ENCODE measurements at places on chromosomes 16 and 17. TPM values are rescaled to one million over a fixed set of nuclear protein-coding genes. Genes with fewer than 3 reads are reported as not detected.

GRCh38 chr17:231191-231965 lies 49.9 kb upstream of the DOC2B start:
- H3K27me3 ChIP-seq: no peaks in the 10 kb centered on the region
- no peaks in the 10 kb centered on the region for H3K36me3 ChIP-seq
- no peak for DNase-seq
- H3K4me1 ChIP-seq: peaks cover 26% of the 10 kb centered on the region

GRCh38 chr16:83925957-83926725 lies 26.9 kb upstream of the OSGIN1 start:
- no peak overlapping the region for H3K4me3 ChIP-seq
- DNase-seq: no peak
- peaks cover 2% of the 10 kb centered on the region for H3K4me1 ChIP-seq

GRCh38 chr17:69435971-69436696 lies 21.6 kb downstream of the MAP2K6 start:
- H3K27ac ChIP-seq: no peak overlapping the region
- no peak overlapping the region for H3K4me3 ChIP-seq
- no peaks in the 10 kb centered on the region for H3K27me3 ChIP-seq

DNA sequence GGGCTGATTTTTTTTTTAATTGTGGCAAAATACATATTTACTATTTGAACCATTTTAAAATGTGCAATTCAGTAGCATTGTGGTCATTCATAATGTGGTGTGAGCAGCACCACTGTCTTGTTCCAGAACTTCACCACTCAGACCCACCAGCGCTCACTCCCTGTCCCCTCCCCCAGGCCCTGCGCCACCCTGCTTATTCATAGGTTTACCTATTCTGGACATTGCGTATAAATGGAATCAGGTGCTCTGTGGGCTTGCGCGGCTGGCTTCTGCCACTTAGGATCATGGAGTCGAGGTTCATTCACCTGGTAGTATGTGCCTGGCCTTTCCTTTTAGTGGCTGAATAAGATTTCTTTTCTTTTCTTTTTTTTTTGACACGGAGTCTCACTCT lies 59.4 kb downstream of the NT5M start:
- H3K4me1 ChIP-seq: peaks cover 7% of the 10 kb centered on the region
- H3K4me3 ChIP-seq: no peak overlapping the region
- DNase-seq: no peak

GRCh38 chr17:28357901-28358197 lies 522 bp upstream of the POLDIP2 start:
- peaks cover 20% of the 10 kb centered on the region for H3K4me1 ChIP-seq
- peaks cover 70% of the 10 kb centered on the region for H3K36me3 ChIP-seq
- no peaks in the 10 kb centered on the region for H3K27me3 ChIP-seq

GRCh38 chr16:13042291-13042685 lies 140.9 kb downstream of the SHISA9 start:
- H3K4me1 ChIP-seq: no peaks in the 10 kb centered on the region
- H3K36me3 ChIP-seq: no peaks in the 10 kb centered on the region
- no peak overlapping the region for H3K27ac ChIP-seq
- no peak overlapping the region for H3K4me3 ChIP-seq
- no peaks in the 10 kb centered on the region for H3K27me3 ChIP-seq
- no peak for DNase-seq

- DNase-seq: no peak
- no peak overlapping the region for H3K4me3 ChIP-seq
- no peaks in the 10 kb centered on the region for H3K27me3 ChIP-seq
- H3K27ac ChIP-seq: no peak overlapping the region
- no peaks in the 10 kb centered on the region for H3K4me1 ChIP-seq
These were observed 16.8 kb upstream of the PHKG2 start for GRCh38 chr16:30731411-30731810.

GRCh38 chr16:67302970-67303369 lies 23.6 kb downstream of the KCTD19 start:
- H3K4me3 ChIP-seq: no peak overlapping the region
- H3K36me3 ChIP-seq: no peaks in the 10 kb centered on the region
- H3K4me1 ChIP-seq: peaks cover 15% of the 10 kb centered on the region

GRCh38 chr16:30136971-30137605 lies 14.1 kb upstream of the MAPK3 start:
- no peak for DNase-seq
- no peak overlapping the region for H3K4me3 ChIP-seq
- no peak overlapping the region for H3K27ac ChIP-seq
- no peaks in the 10 kb centered on the region for H3K27me3 ChIP-seq
- no peaks in the 10 kb centered on the region for H3K36me3 ChIP-seq

DNA sequence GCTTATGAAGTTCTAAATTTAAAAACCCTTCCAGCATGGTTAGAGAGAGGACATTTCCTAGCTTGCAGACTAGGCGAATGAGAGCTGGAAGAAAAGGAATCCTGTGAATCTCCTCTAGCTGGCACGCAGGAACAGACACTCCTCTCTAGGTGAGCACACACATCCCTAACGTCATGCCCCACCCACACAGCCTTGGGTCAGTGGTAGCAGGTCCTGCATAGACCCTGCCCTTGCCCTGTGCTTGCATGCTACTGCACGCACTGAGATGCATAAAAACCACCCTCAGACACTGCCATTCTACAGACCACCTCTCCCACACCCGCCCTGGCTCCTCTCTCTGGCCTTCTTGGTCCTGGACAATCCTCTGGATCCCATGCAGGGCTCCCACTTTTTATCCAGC lies 23.5 kb downstream of the CES1 start:
- no peak overlapping the region for H3K4me3 ChIP-seq
- no peak for DNase-seq
- H3K27me3 ChIP-seq: no peaks in the 10 kb centered on the region
- H3K4me1 ChIP-seq: no peaks in the 10 kb centered on the region
- H3K27ac ChIP-seq: no peak overlapping the region

GRCh38 chr17:57068707-57069106 lies 16.3 kb upstream of the AKAP1 start:
- H3K4me3 ChIP-seq: no peak overlapping the region
- DNase-seq: no peak
- H3K27me3 ChIP-seq: no peaks in the 10 kb centered on the region
- H3K27ac ChIP-seq: no peak overlapping the region
- no peaks in the 10 kb centered on the region for H3K4me1 ChIP-seq
- no peaks in the 10 kb centered on the region for H3K36me3 ChIP-seq

GRCh38 chr16:21190599-21190998 lies 20.8 kb downstream of the ZP2 start:
- no peak for DNase-seq
- H3K36me3 ChIP-seq: no peaks in the 10 kb centered on the region
- H3K27ac ChIP-seq: no peak overlapping the region

GRCh38 chr17:59754552-59754951 lies 47.1 kb downstream of the VMP1 start:
- no peaks in the 10 kb centered on the region for H3K36me3 ChIP-seq
- DNase-seq: no peak
- peak overlapping the region; percentile 59 for H3K27ac ChIP-seq
- H3K27me3 ChIP-seq: no peaks in the 10 kb centered on the region
- H3K4me1 ChIP-seq: peaks cover 38% of the 10 kb centered on the region

GRCh38 chr17:80673152-80673920 lies 128.7 kb downstream of the RPTOR start:
- no peak overlapping the region for H3K27ac ChIP-seq
- H3K27me3 ChIP-seq: no peaks in the 10 kb centered on the region
- peaks cover 4% of the 10 kb centered on the region for H3K4me1 ChIP-seq
- no peak for DNase-seq
- no peaks in the 10 kb centered on the region for H3K36me3 ChIP-seq

GRCh38 chr16:25264597-25264996 lies 7.0 kb upstream of the ZKSCAN2 start:
- H3K4me1 ChIP-seq: no peaks in the 10 kb centered on the region
- DNase-seq: no peak
- H3K27ac ChIP-seq: no peak overlapping the region
- H3K36me3 ChIP-seq: no peaks in the 10 kb centered on the region
- no peaks in the 10 kb centered on the region for H3K27me3 ChIP-seq

DNA sequence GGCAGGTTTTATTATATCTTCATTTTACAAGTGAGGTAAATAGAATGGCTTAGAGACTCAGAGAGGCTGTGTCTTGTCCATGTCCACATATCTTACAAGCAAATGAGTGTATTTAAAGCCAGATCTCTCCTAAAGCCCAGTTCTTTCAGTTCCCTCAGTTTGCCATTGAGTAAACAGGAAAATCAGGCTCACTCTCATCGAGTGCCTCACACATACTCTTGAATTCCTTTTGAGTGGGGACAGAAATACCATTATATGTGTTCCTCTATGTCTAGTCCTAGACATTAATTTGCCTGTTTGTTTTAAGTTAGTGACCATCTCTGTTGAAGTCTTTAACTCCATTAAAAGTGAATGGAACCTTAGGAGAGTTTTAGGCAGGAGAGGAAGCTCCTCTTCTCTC lies 40.1 kb downstream of the BPTF start:
- no peaks in the 10 kb centered on the region for H3K36me3 ChIP-seq
- DNase-seq: no peak
- H3K27ac ChIP-seq: no peak overlapping the region
- no peaks in the 10 kb centered on the region for H3K27me3 ChIP-seq
- no peaks in the 10 kb centered on the region for H3K4me1 ChIP-seq
- H3K4me3 ChIP-seq: no peak overlapping the region

GRCh38 chr17:77247048-77247541 lies 106.3 kb downstream of the SEC14L1 start:
- H3K27ac ChIP-seq: peak overlapping the region; percentile 53
- no peaks in the 10 kb centered on the region for H3K36me3 ChIP-seq
- DNase-seq: no peak
- H3K27me3 ChIP-seq: peaks cover 17% of the 10 kb centered on the region
- H3K4me1 ChIP-seq: peaks cover 11% of the 10 kb centered on the region

DNA sequence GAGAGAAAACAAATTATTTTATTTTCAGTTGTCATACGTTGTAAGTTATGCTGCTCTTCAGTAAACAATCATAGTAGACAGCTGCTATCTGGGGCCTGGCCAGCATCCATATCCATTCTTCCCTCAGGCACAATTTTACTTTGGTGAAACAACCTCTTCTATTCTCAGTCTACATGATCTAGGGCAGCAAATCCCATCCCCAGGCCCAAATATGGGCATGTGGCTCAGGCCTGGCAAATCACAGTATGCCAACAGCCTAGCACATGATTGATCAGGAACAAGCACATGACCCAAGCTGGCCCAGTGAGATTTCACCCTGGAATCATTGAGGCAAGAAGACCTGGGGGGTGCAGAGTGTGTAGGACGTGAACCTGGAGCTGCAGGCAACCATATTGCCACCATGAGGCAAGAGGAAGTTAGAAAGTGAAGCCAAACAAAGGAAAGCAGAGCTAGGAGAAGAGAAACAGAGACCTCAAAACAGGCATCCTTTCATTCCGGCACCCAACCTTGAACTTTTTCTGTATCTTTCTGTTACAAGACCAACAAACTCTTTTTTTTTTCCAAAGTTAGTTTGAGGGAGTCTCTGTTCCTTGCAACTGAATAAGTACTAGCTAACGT lies 10.3 kb upstream of the ABCC12 start:
- no peak for DNase-seq
- peaks cover 12% of the 10 kb centered on the region for H3K4me1 ChIP-seq
- no peaks in the 10 kb centered on the region for H3K27me3 ChIP-seq
- no peak overlapping the region for H3K27ac ChIP-seq
- no peaks in the 10 kb centered on the region for H3K36me3 ChIP-seq
- H3K4me3 ChIP-seq: no peak overlapping the region

GRCh38 chr16:31507929-31508705 lies at the start of gene RUSF1:
Gene RUSF1, minus strand, starts transcription at chr16:31508391. Its CDS starts 18 bp downstream, at chr16:31508373.
- peak; percentile 63 for DNase-seq
- peaks cover 38% of the 10 kb centered on the region for H3K4me1 ChIP-seq
- H3K27ac ChIP-seq: peak within 1 kb of the TSS; percentile 97

- no peaks in the 10 kb centered on the region for H3K36me3 ChIP-seq
- no peak overlapping the region for H3K4me3 ChIP-seq
- H3K4me1 ChIP-seq: no peaks in the 10 kb centered on the region
- no peaks in the 10 kb centered on the region for H3K27me3 ChIP-seq
- DNase-seq: no peak
These were observed 174.2 kb upstream of the FAM20A start for GRCh38 chr17:68775318-68775717.

DNA sequence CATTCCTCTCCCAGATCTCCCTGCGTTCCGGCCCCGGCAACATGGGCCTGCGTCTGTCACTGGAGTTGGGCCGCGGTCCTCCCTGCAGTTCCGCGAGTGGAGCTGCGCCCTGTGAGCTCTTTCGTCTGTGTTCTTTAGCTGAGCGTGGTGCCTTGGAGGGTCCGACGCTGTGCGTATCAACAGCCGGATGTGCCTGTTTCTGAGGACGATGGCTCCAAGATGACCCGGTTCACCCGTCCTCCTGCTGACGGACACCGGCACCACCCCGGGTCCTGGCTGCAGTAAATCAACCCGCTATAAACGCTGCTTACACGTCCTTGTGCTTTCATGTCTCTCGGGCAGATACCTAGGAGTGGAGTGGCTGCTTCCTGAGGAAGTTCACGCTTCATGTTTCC lies 44.8 kb upstream of the GNG13 start:
- H3K4me1 ChIP-seq: no peaks in the 10 kb centered on the region
- no peak overlapping the region for H3K27ac ChIP-seq
- DNase-seq: no peak
- H3K36me3 ChIP-seq: no peaks in the 10 kb centered on the region
- H3K27me3 ChIP-seq: no peaks in the 10 kb centered on the region
- no peak overlapping the region for H3K4me3 ChIP-seq

GRCh38 chr16:680967-681745 lies 946 bp downstream of the STUB1 start:
- H3K27me3 ChIP-seq: no peaks in the 10 kb centered on the region
- peak overlapping the region; percentile 82 for H3K4me3 ChIP-seq

- no peak for DNase-seq
- no peaks in the 10 kb centered on the region for H3K27me3 ChIP-seq
- no peak overlapping the region for H3K27ac ChIP-seq
- no peaks in the 10 kb centered on the region for H3K36me3 ChIP-seq
These were observed 327.1 kb downstream of the SNX29 start for GRCh38 chr16:12303653-12304052.

DNA sequence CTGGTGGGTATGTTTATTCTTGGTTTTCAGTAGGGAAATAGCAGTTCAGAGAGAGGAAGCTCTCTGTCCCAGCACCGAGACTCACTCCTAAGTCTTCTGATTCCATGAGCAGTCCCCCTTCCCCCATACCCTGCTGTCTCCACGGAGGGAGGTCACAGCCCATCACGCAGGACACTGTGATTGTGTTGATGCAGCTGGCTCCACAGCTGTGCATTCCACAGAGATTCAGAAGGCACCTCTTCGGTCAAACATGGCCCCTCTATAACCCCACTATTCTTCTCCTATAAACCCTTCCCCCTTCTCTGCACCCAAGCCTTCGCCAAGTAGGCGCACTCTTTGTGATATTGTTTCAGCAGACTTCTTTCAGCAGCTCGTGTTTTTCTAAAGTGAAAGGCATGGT lies 104.3 kb upstream of the HLF start:
- no peak overlapping the region for H3K27ac ChIP-seq
- H3K4me3 ChIP-seq: no peak overlapping the region

- DNase-seq: no peak
- H3K4me3 ChIP-seq: no peak overlapping the region
- no peak overlapping the region for H3K27ac ChIP-seq
- H3K36me3 ChIP-seq: no peaks in the 10 kb centered on the region
- no peaks in the 10 kb centered on the region for H3K4me1 ChIP-seq
These were observed 74.7 kb upstream of the CDH11 start for GRCh38 chr16:65196420-65197075.

Gene FDXR
- total RNA-seq: 24.4 TPM

Gene ZNF785
- total RNA-seq: 10.9 TPM

Gene CDRT15
- total RNA-seq: not detected

Gene XPO6
- total RNA-seq: 90.8 TPM

Gene KRT40
- not detected for total RNA-seq

Gene BRCA1
- total RNA-seq: 6.3 TPM

Gene TMEM235
- not detected for total RNA-seq

Gene NPIPB9
- 5.0 TPM for total RNA-seq

Gene NXN
- total RNA-seq: 26.7 TPM

Measured in esophagus squamous epithelium (tissue), 5 donors.